ENCODE measurements at places on chromosomes 5 and 9. TPM values are rescaled to one million over a fixed set of nuclear protein-coding genes. Genes with fewer than 3 reads are reported as not detected.

The BHMT2 gene
- polyA plus RNA-seq = not detected

The MZB1 gene
- polyA plus RNA-seq = 0.80 TPM

The IRF1 gene
- 174 TPM for polyA plus RNA-seq

The PJA2 gene
- 55.3 TPM for polyA plus RNA-seq

The ECSCR gene
- 0.19 TPM for polyA plus RNA-seq

All from naive thymus-derived CD4-positive, alpha-beta T cell (primary cell).